ENCODE measurements at places on chromosomes 12 and 14.

DNA sequence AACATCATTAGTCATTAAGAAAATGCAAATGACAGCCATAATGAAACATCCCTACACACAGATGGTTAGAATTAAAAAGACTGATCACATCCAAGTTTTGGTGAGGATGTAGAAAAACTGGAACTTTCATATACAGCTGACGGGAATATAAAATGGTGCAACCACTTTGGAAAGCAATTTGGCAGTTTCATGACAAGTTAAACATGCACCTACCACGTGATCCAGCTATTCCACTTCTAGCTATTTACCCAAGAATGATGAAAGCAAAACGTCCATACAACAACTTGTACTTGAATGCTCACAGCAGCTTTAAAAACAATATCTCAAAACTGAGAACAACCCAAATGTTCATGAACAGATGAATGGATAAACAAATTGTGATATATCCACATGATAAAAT is 77.9 kb upstream of the AVPR1A start:
- DNase-seq = no peak

- DNase-seq = no peak
Observed at GRCh38 chr14:33742166-33742565, 208.7 kb downstream of the EGLN3 start.

DNA sequence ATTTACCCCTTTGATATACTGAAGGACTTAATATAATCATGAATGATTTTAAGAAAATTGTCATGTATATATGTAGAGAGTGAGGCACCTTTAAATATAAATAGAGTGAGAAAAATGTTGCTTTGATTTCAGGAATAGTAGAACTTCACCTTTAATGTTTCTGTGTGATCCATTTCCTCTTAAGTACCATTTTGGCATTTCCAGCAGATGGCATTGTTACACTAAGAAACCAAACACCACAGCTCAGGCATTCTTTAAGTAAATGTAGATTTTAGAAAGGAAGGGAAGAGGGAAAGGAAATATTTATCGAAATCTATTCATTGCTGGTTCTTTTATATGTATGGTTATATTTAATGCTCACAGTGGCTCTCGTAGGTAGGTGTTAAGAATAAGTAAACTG is 556.7 kb upstream of the FBXO33 start:
- DNase-seq = no peak

DNA sequence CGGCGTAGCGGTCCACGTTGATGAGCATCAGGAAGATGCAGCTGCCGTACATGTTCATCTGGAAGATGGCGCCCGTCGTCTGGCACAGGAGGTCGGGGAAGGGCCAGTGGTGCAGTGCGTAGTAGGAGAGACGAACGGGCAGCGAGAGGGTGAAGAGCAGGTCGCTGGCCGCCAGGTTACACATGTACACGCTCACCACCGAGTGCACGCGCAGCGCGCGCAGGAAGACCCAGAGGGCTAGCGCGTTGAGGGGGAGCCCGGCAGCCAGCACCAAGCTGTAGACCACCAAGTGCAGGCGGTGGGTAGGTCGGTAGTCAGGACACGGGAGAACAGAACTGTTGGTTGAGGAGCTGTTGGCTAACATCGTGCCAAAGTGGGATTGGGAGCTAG is 13.7 kb upstream of the CHD4 start:
- no peak for DNase-seq

DNA sequence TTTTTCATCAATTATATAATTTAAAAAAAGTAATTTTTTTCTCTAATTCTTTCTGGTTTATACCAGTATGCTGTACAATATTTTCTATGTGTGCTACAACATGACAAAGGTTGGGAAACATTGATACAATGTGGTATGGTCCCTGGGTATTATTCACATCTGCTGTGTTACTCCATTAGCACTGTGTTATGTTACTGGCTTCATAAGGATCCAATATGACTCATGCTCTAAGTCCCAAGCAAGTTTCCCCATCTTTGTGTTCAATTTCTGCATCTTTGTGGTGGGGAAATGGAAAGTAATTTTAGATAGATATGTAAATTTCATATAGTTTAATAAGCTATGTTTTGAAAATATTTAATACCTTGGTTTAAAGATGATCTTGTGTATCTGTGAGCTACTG is 35.8 kb downstream of the FBXO33 start:
- no peak for DNase-seq

GRCh38 chr14:73105050-73105449 is 31.3 kb upstream of the PSEN1 start:
- no peak for DNase-seq

All from activated CD4-positive, alpha-beta T cell treated with anti-CD3 and anti-CD28 coated beads for 1 hour (primary cell).